ENCODE measurements at places on chromosomes 4 and X.

- DNase-seq = no peak
Measured at GRCh38 chr4:158016511-158016910, 156.3 kb downstream of the GASK1B start.

DNA sequence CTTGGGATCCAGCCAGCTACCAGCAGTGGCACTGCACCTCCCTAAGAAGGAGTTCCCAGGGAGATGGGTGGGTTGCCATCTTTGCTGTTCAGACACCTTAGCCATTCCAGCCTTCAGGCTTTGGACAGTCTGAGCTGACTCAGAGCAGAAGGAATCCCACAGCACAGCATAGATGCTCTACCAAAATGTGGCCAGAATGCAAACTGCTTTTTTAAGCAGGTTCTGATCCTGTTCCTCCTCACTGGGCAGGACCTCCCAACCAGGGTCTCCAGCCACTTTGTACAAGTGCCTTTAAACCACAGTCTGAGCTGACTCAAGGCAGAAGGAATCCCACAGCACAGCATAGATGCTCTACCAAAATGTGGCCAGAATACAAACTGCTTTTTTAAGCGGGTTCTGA lies 209.0 kb downstream of the NPNT start:
- DNase-seq = no peak

DNA sequence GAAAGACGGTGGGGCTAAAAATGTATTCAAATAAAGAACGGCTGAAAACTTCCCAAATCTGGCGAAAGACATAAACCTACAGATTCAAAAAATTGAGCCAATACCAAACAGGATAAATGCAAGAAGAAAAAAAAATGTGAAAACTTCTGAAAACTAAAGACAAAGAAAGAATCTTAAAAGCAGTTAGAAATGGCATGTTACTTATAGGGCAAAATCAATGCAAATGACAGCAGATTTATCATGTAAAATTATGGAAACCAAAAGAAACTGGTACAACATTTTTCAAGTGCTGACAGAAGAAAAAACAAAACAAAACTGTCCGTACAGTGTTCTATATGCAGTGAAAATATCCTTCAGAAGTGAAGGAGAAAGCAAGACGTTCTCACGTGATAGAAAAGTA lies 239.0 kb downstream of the PDGFC start:
- DNase-seq = no peak

- DNase-seq = no peak
Measured at GRCh38 chr4:100147684-100148083, 42.6 kb downstream of the DDIT4L start.

DNA sequence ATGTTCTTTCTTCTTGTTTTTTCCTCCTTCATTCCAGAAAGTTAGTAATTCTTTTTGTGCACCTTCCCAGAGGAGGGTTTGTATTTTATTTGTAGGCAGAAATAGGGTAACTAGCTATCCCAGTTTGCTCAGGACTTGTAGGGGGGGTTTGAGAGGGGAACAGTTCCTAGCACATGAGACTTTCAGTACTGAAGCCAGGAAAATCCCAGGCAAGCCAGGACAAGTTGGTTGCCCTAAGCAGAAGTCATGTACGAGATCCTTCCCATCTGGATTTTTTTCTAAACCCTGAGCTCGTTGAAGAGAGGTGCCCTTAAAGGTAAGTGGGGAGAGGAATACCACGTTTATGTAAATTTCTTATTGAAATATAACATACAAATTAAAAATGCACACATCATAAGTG lies 15.6 kb upstream of the TAB3 start:
- DNase-seq = no peak

- DNase-seq = no peak
Measured at GRCh38 chrX:15856222-15856587, 1.6 kb upstream of the AP1S2 start.

GRCh38 chr4:44159991-44160390 lies 288.6 kb downstream of the KCTD8 start:
- no peak for DNase-seq

- no peak for DNase-seq
Measured at GRCh38 chr4:37651781-37652377, 34.3 kb downstream of the RELL1 start.

DNA sequence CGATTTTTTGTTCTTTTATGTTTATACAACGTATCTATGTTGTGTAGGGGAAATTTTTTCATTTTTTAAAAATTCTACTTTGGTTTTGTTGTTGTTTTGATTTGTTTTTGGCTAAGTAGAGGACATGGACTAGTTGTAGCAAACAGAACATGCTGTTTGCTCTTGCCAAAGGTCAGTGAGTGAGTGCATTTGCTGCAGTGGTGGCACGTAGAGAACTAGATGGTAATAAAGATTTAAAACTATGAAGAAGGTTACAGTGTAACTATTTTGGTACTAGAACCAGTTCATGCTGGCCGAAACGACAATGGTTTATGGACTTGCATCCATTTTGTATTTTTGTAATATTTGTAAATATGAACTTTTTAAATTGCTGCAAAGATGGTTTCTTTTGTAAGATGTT lies 1.9 kb upstream of the SCML1 start:
- DNase-seq = no peak
